ENCODE measurements at places on chromosomes 7 and 10.
A peak's percentile ranks its signal among the peaks of the same experiment; 100 is the strongest.

DNA sequence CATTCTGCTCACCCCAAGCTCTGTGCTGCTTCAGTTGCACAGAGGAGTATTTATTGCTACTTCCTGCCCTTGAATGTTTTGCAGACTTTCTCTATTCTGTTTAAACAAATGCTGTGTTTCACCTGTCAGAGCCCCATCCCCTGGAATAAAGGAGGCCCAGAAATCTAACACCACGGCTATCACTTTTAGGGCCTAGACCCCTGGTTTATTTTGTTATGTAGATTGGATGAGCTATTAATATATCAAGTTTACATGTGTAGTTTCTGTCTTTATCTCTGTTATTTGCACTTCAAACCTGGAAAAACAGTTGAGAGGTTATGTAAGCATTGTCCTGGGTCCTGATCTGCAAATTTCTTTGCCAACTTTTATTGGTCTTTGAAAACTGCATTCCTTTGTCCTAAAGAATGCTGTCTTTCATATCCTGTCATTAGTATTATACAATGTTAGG lies 630.1 kb downstream of the PARD3 start:
- DNase-seq = no peak

DNA sequence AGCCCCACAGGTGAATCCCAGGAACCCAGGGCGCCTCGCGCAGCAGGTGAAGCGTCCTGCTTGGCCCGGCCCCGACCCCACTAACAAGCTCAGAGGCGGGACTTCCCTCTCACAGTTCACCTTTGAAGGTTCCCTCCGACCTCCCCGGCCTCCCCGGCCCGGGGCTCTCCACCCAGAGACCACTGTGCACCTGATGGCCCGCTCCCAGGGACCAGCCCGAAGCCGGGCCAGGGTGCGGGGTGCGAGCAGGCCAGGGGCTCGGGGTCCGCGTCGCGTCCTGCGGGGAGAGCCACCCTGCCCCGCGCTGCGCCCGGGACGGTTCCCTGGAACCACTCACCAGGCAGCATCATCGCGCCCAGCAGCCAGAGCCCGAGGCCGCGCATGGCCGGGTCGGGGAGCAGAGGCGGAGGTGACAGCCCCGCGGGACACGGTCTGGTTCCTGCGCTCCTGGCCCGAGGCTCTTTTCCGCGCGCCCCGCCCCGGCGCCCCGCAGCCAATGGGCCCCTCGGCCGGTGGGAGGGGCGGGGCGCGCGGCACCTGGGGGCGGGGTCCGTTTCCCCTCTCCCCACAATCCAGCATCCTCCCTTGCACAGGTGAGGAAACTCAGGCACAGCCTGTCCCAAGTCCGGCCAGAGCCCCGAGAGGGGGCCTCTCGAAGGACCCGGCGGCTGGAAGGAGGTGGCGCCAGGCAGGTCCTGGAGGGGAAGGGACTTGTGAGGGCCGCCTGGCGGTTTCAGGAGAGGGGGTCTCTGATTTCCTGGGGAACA lies at the start of gene ADAM8:
ADAM8 (minus strand) TSS at position 434 of the 767 bp plus-strand sequence; CDS start at position 383, 51 bp downstream.
- peak; percentile 89 for DNase-seq

- peak; percentile 45 for DNase-seq
Observed at GRCh38 chr7:157682064-157682945, 345.5 kb downstream of the DNAJB6 start.

GRCh38 chr10:12252882-12253546 lies 57.0 kb downstream of the CDC123 start:
- no peak for DNase-seq

DNA sequence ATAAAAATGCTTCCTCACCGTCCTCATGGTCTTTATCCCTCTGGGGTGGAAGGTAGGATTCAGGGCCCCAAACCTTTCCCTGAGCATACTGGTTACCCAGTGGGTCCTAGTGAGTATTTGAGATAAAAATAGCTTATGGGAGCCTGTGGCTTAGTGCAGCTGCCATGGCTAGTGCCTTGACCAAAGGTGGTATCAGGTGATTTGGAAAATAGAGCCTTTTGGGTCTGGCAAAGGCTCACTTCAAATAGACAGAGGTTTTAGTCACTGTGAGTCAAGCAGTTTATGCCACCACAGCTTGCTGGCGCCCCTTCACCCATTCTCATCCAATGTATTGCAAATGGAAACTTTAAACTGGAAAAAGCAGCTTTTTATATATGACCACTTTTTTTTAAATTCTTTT lies 30.4 kb downstream of the PLAU start:
- DNase-seq = no peak

Measured in activated effector memory CD4-positive, alpha-beta T cell treated with anti-CD3 and anti-CD28 coated beads, Interleukin-2, amount 50 U/mL, for 16 hours (primary cell).